ENCODE measurements at places on chromosomes 13 and 19.

- DNase-seq, result no peak
Measured at GRCh38 chr13:110366733-110367132, 59.6 kb downstream of the COL4A2 start.

- no peak for DNase-seq
Measured at GRCh38 chr13:24005755-24006281, 108.5 kb upstream of the C1QTNF9B start.

DNA sequence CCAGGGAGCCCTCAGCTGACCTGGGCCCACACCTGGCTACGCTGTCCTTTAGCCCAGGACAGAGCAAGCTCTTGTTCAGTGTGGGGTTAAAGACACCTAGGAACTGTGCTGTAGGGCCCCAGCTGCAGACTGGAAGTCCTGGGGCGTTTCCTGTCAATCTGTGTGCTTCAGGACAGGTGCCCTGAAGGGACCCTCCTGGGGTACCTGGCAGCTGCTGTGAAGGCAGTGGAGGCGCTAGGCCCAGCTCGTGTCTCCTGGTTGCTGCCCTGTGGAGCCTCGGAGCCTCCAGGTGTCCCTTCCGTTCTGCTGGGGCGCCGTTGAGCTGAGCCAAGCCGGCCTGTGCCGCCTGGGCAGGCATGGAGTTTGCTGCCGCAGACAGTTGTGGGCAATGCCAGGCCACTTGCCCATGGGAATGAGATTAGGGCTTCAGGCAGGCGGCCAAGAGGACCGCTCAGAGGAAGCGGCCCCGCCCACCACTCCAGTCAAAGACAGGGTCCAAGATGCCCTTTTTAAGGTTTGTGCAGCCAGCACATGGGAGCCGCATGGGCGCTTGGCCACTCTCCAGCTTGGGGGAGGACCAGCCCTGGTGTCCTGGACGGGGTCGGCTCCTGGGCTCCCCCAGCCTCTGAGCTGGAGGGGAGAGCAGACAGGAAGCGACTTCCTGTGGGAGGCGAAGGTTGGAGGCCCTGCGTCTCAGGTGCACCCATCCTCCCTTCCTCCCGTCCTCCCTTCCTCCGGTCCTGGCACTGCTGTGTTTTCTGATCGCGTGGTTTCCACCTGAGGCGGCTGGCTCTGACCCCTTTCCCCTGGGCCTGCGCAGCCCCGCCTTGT is 4.0 kb downstream of the PTBP1 start:
- DNase-seq, result no peak

DNA sequence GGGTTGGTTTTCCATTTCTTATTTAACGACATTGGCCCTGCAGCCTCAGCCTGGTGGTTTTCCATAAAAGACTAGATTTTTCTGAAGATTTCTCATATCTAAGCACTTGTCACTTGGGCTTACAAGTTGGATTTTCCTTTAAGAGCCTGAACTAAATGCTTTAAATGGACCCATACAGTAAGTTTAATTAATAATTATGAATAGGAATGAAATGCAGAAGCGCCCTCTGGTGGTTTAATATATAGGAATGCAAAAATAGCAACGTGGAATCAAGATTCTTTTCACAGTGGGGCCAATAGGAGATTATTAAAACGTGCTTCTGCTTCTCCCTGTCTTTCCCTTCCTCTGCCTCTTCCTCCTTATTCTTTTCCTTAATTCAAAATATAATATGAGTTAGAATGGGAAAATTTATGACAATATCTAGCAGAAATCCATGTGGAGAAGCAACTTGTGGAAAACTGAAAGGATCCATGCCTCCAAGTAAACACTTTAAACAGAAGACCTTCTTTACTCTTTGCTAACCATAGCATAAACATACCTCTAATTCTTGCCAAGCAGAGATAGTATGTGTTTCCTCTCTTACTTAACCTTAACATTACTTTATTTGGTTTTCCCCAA is 324.0 kb downstream of the GPC5 start:
- no peak for DNase-seq

DNA sequence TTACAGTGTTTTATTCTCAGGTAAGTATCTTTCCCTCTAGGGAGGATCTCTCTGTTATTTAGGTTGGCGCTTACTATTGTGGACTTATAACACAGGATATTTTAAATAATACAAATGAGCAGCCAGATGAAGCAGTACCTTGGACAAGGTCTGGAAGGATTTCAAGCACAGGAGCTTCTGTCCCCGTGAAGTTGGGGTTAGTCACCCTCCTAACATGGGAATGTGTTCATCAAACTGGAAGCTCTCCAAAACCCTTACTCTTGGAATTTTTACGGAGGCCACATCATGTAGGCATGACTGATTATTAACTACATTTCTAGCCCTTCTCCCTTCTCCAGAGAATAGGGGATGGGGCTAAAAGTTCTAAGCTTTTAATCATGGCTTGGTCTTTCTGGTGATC is 38.3 kb upstream of the SPRY2 start:
- no peak for DNase-seq

GRCh38 chr13:94548821-94549231 is 47.1 kb downstream of the TGDS start:
- DNase-seq, result peak; percentile 58

GRCh38 chr19:7083076-7083956 is 13.8 kb downstream of the ZNF557 start:
- DNase-seq, result no peak

DNA sequence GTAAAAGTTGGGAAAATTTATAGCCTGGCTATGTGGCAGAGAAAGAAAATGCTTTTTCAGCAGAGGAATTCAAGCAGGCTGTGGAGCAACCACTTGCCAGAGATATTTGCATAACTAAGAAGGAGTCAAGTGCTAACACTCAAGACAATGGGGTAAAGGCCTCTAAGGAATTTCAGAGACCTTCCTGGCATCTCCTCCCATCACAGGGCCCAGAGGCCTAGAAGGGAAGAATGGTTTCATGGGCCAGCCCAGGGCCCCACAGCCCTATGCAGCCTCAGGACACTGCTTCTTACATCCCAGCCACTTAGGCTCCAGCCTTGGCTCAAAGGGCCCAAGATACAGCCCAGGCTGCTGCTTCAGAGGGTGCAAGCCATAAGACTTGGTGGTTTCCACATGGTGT is 14.3 kb downstream of the SLC15A1 start:
- no peak for DNase-seq

DNA sequence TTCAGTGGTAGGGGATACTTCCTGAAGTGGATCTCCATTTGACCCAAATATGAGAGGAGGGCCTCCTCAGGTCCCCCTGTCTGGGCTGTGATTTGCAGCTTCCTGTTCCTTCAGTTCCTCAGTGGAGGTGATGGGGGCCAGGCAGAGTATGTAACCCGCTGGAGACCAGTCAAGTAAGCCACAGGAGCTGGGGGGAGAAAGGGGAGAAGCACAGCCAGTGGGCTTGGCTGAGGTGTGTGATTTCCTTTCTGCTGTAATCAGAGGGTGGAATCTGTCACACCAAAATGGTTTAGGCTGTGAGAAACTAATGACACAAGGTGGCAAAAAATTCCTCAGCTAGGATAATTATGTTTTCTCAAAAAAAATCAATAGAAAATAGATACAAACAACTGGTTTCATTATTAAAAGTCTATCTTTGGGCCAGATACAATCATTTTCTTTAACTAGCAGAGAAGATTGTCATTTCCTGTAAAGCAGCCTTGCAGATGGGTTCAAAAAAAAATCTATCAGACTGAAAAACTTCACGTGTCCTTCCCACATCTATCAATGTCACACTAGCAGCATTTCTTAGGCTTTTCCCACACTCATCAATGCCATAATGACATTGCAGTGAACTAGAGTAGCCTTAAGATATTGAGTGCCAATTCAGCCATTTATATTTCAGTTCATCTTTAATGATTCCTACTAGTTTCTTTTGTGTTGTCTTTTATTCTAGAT is 1660.3 kb downstream of the EFNB2 start:
- DNase-seq, result no peak

- DNase-seq, result no peak
Measured at GRCh38 chr13:33135097-33135496, 118.9 kb downstream of the KL start.

DNA sequence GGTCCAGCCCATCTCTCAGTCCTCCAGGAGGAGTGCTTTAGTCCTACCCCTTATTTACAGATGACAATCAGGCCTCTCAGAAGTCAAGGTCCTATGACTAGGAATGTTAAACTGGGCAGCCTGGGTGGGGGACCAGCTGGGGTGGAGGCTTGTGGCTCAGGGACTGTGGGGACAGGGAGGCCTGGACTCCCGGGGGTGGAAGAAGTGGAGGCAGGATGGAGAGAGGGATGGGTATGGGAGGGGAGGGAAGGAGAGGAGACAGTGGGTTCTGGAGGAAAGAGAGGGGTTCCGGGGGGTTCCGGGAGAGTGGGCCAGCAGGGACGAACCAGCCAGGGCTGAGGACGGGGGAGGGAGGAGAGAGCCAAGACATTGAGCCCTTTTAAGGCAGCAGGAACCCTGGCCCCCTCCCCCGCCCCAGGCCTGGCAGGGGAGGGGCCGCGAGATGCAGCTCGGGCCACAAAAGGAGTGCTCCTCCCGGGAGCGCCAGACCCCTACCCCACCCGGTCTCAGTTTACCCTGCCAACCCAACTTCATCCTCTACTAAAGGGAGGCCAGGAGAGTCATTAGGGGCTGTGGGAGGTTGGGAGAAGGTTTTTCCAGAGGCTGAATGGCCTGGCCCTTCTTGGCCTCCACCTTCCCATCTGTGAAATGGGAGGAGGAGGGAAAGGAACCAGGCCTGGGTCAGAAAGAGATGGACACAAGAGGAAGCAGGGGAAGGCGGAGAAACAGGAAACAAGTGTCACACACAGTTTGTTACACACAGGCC is 1.7 kb downstream of the DMPK start:
- peak; percentile 47 for DNase-seq

DNA sequence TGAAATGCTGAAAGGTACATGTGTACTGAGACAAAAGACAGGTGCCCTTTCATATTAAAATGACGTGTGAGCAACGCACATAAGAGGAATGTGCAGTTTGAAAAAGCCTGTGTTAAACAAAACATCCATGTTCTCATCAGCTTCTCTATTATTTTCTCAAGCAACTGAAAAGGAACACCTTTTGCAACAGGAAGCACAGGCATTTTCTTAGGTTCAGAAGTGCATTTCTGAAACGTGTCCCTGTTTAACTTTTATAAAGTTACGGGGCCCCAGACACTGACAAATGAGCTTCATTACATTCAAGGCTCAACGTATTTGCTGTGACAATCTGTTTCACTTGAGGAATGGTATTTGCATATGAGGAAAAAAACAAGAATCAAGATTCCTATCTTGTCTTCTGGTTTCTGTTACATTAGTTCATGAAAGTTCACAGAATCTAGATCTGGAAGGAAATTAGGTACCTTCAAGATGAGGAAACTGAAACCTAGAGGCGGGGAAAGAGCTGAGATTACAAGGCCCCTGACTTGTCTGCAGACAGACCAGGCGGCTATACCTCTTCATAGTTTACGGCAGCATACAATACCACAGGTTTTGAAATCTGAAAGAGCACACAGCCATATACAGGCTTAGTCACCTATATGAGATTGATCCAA is 431.7 kb downstream of the KLF12 start:
- DNase-seq, result no peak

DNA sequence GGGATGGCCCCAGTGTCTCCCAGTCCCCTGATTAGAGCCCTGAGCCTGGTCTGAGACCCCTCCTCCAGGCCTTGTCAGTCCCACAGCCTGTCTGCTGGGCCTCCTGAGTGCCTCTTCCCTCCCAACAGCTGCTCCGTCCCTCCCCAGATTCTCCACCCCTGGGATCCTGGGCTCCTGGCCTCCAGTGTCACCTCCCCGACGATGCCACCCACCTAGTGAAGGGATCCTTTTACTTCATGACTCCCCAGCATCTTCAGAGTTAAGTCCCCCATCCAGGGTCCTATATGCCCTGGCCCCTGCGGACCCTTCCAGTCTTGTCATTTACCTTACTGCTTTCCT is 4.4 kb upstream of the PRX start:
- no peak for DNase-seq

DNA sequence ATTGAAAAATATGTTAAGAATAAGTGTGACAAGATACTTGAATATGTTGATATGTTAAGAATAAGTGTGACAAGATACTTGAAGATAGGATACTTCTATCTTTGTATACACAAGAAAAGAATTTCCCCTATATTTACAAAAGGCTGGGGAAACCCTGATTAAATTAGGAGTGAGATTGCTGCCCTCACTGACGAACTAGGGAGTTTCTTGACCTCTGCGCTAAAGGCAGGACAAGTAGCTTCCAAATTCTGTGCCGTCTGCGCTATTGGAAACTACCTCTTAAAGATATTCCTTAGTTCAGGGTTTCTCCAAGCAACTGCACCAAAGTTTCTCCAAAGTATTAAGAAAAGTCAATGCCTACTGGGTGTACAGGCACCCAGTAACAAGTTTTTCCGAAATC is 730 bp downstream of the ZNF260 start:
- no peak for DNase-seq
